ENCODE measurements at places on chromosomes 1 and 21.

- H3K4me3 ChIP-seq: no peak overlapping the region
- H3K27me3 ChIP-seq: no peaks in the 10 kb centered on the region
- no peaks in the 10 kb centered on the region for H3K36me3 ChIP-seq
- DNase-seq: no peak
- no peak overlapping the region for H3K27ac ChIP-seq
These were observed 31.2 kb downstream of the FMN2 start for GRCh38 chr1:240122639-240123613.

DNA sequence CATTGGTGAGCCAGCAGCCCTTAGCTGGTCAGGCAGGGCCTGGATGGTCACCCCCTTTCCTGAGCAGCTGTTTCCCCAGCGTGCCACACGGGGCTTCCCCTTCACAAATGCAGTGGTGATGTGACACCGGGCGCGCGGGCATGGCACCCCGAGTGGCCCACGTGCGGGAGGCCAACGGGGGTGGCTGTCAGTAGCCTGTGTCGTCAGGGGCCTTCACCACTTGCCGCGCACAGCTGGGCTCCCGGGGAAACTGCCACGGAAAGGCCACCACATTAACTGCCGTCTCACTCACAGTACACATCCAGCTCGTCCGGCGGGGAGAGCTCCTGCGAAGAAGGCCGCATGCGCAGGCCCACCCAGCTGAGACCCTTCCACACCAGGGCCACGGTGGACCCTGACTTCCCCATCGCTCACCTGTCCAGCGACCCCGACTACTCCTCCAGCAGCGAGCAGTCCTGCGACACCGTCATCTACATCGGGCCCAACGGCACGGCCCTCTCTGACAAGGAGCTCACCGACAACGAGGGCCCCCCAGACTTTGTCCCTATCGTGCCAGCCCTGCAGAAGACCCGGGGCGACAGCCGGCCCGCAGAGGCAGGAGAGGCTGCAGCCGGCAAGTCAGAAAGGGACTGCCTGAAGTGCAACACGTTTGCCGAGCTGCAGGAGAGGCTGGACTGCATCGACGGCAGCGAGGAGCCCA lies 530.5 kb downstream of the KIF26B start:
- H3K36me3 ChIP-seq: no peaks in the 10 kb centered on the region
- H3K4me3 ChIP-seq: no peak overlapping the region
- no peak overlapping the region for H3K27ac ChIP-seq
- H3K4me1 ChIP-seq: no peaks in the 10 kb centered on the region
- H3K27me3 ChIP-seq: no peaks in the 10 kb centered on the region
- no peak for DNase-seq

GRCh38 chr1:22739648-22740385 lies 29.2 kb downstream of the EPHB2 start:
- H3K27me3 ChIP-seq: peaks cover 1% of the 10 kb centered on the region
- no peaks in the 10 kb centered on the region for H3K36me3 ChIP-seq
- no peak for DNase-seq
- no peak overlapping the region for H3K4me3 ChIP-seq
- H3K27ac ChIP-seq: no peak overlapping the region

DNA sequence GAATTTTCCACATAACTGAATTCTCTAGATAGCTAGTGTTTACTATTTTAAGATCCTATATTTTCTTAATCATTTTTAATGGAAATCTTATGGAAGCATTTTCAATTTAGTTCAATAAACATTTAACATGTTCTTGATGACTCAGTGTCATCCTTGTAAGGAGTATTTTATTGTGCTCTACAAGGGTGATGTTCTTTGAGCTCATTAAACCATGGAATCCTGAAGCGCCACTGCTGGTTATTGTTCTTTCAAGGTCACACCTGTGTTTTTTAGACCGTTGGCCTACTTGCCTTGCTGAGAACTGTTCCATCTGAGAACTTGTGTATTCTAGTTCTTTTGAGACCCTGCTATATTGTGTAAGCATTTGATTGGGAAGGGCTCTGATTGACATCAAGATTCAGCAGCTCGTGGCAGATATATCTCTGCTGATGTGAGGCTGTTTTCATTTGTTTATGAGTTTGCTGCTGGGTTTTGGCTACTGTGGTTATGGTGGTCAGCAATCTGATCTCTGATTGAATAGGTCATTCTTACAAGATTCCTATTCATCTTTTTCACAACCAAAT lies 132.0 kb downstream of the GIPC2 start:
- no peaks in the 10 kb centered on the region for H3K4me1 ChIP-seq
- no peak for DNase-seq
- no peak overlapping the region for H3K27ac ChIP-seq
- no peaks in the 10 kb centered on the region for H3K27me3 ChIP-seq

GRCh38 chr1:101907264-101907663 lies 89.5 kb downstream of the OLFM3 start:
- no peaks in the 10 kb centered on the region for H3K36me3 ChIP-seq
- H3K4me1 ChIP-seq: no peaks in the 10 kb centered on the region
- H3K27ac ChIP-seq: no peak overlapping the region
- no peak for DNase-seq

- H3K27me3 ChIP-seq: no peaks in the 10 kb centered on the region
- no peaks in the 10 kb centered on the region for H3K36me3 ChIP-seq
- no peaks in the 10 kb centered on the region for H3K4me1 ChIP-seq
- H3K4me3 ChIP-seq: no peak overlapping the region
- no peak for DNase-seq
These were observed 156.6 kb downstream of the GREM2 start for GRCh38 chr1:240455228-240455821.

GRCh38 chr1:231544943-231545592 lies 16.6 kb downstream of the TSNAX start:
- H3K27me3 ChIP-seq: no peaks in the 10 kb centered on the region
- no peak for DNase-seq
- no peak overlapping the region for H3K4me3 ChIP-seq
- no peak overlapping the region for H3K27ac ChIP-seq
- peaks cover 49% of the 10 kb centered on the region for H3K36me3 ChIP-seq

DNA sequence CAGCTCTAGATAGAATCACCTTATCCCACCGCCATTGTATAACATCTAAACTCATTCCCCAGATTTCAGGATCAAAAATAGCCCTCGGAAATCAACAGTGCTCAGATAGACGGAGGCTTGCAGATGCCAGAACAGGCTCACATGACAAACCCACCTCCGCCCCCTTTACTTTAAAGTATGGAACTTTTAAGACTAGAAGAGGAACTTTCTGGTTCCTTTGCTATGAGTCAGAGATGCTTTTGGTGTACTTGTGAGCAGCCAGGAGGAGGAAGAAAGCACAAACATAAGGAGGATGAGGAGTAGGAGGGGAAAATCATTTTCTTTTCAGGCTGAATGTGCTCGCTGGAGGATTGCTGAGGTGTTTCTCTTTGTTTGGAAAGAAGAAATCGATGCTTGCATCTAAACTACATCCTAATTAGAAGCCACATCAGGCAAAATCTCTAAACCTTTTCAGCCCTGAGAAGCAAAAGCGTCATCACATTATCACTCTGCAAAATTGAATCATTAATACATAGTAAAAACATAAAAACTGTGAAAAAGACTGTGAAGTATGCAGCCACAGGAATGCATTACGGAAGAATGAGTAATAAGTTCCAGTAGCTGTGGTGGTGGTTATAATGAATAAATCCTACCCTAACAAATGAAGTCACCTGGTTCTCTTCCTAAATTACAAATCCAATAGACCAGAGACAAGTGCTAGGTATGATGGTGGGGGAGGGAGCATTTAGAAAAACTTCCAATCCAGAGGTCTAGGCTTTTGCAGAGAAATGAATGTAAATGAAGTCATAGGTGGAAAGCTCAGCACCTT lies 251.3 kb downstream of the KCNH1 start:
- H3K36me3 ChIP-seq: no peaks in the 10 kb centered on the region
- peaks cover 8% of the 10 kb centered on the region for H3K27me3 ChIP-seq
- no peak for DNase-seq

DNA sequence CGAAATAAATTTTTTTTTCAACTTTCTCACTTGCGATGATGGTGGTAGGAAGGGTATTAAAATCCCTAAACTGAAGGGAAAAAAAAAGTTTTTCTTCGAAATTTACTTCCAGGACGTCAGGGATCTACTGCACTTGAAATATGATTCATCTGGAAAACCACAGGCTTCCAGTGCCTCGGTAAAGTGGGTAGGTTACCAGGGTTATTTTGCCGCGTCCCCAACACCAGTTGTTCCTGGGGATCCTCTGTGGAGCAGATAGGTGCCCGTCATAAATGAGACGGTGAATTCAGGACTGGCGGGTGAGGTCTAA lies 773 bp downstream of the RABIF start:
- peaks cover 19% of the 10 kb centered on the region for H3K4me1 ChIP-seq
- no peaks in the 10 kb centered on the region for H3K27me3 ChIP-seq
- H3K27ac ChIP-seq: peak overlapping the region; percentile 89
- peak overlapping the region; percentile 93 for H3K4me3 ChIP-seq
- DNase-seq: no peak

DNA sequence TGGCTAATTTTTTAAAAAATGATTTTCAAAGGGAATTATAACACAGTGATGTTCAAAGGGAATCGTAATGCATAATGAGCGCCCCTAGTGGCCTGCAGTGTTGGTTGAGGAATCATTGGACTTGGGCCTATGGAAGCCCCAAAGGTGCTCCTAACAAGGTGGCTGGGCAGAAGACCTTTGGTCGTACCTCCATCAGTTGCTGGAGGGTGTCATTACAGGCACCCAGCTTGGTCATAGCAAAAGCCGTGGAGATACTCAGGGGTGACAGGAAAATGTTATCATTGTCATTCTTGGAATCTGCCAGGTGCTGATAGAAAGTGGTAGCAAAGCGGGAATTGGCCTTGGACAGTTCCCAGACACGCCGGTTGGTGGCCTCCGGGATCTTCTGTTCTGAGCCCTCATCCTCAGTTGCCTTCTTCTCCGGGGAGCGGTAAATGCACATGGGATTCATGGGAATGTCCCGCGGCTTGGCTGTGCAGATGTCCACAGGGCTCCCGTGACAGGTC lies 2.7 kb downstream of the SERPINC1 start:
- no peak overlapping the region for H3K27ac ChIP-seq
- H3K4me3 ChIP-seq: no peak overlapping the region
- H3K36me3 ChIP-seq: no peaks in the 10 kb centered on the region
- H3K27me3 ChIP-seq: no peaks in the 10 kb centered on the region
- no peaks in the 10 kb centered on the region for H3K4me1 ChIP-seq
- DNase-seq: no peak

DNA sequence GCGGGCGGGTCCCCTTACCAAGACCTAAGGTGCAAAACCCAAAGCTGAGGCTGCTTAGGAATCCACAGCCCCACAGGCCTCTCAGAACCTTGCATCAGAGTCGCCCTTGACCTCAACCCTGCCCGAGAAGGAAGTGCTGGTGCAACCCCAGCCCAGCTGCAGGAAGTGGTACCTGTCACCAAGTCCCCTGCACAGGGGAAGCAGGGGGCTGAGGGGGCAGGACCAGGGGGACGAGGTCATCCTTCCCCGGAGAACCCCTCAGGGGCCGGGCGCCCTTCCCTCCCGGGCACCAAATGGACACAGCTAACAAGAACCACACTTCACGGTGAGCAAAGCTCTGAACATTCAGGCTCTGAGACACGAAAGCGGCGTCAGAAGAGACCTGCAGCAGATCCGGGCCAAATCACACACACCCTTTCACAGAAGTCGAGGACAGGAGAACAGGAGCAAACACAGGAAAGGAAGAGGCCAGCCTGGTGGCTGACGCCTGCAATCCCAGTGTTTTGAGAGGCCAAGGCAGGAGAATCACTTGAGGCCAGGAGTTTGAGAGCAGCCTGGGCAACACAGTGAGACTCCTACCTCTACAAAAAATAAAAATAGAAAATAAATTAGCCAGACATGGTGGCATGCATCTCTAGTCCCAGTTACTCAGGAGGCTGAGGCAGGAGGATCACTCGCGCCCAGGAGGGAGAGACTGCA lies 6.4 kb downstream of the ITGB2 start:
- peaks cover 65% of the 10 kb centered on the region for H3K4me1 ChIP-seq
- peaks cover 35% of the 10 kb centered on the region for H3K36me3 ChIP-seq
- no peaks in the 10 kb centered on the region for H3K27me3 ChIP-seq
- H3K4me3 ChIP-seq: peak overlapping the region; percentile 62

DNA sequence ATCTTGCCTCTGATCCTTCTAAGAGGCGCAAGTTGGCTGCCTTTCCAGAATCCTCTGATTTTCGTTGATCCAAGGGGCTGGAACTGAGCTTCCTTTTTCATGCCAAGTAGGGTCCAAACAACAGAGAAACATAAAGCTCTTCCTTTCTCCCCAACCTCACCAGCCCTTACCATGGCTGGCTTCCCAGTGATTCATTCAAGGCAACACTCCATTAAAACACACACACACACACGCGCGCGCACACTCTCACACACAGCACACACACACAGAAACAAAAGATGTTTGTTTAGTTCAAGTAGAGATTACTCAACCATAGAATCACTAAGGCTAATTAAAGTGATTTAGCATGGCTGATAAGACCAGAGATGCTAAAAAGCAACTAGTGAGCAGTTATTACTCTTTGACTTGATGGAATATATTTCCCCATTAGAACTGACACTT lies 13.0 kb upstream of the GUCA2A start:
- no peak overlapping the region for H3K4me3 ChIP-seq
- no peaks in the 10 kb centered on the region for H3K27me3 ChIP-seq
- no peak overlapping the region for H3K27ac ChIP-seq
- DNase-seq: no peak
- no peaks in the 10 kb centered on the region for H3K4me1 ChIP-seq
- peaks cover 17% of the 10 kb centered on the region for H3K36me3 ChIP-seq

- DNase-seq: no peak
- H3K4me3 ChIP-seq: no peak overlapping the region
- peaks cover 26% of the 10 kb centered on the region for H3K27me3 ChIP-seq
- H3K4me1 ChIP-seq: peaks cover 11% of the 10 kb centered on the region
- H3K27ac ChIP-seq: no peak overlapping the region
These were observed 26.6 kb upstream of the DMRTB1 start for GRCh38 chr1:53432611-53433010.

GRCh38 chr1:99745061-99745460 lies 21.4 kb downstream of the FRRS1 start:
- no peaks in the 10 kb centered on the region for H3K27me3 ChIP-seq
- peaks cover 5% of the 10 kb centered on the region for H3K4me1 ChIP-seq
- no peak overlapping the region for H3K4me3 ChIP-seq
- DNase-seq: no peak
- H3K36me3 ChIP-seq: no peaks in the 10 kb centered on the region
- H3K27ac ChIP-seq: no peak overlapping the region

DNA sequence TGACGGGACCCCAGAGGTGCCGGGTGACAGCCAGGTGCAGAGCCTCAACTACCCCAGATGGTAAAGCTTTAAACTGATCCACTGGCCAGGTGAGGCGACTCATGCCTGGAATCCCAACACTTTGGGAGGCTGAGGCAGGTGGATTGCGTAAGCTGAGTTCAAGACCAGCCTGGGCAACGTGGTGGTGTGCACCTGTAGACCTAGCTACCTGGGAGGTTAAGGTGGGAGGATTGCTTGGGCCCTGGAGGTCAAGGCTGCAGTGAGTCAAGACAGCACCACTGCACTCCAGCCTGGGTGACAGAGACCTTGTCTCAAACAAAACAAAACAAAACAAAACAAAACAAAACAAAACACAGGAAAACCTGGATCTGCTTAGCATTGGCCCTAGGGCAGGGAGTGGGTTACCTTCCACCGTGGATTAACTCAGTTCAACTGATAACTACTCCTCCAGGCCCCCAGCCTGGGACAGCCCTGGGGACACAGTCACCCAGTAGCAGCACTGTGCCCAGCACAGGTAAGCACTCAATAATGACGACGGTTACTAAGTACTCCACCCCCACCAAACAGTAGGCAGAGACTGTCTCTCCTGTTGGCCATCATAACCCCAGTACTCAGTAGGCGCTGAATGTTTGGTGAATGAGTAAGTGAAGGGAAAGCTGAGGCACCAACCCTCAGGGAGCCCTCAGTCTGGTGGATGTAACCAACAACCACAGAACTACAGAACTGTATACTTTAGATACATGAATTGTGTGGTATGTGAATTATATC lies 21.6 kb downstream of the SLC66A1 start:
- H3K36me3 ChIP-seq: peaks cover 13% of the 10 kb centered on the region
- no peak overlapping the region for H3K27ac ChIP-seq
- no peaks in the 10 kb centered on the region for H3K27me3 ChIP-seq
- H3K4me3 ChIP-seq: no peak overlapping the region
- no peak for DNase-seq

All from activated T-helper 2 cell treated with anti-CD3 and anti-CD28 coated beads, Interferon-gamma antibody, Interleukin-2, Interleukin-4, amounts not matched to agents 10 μg/mL and 5 μg/mL and 100 μg/mL, durations not matched to agents 14 hours and 24 hours and 36 hours (primary cell).